Activated CD4-positive, alpha-beta memory T cell treated with anti-CD3 and anti-CD28 coated beads, Interleukin-2, amount 10 ng/mL, durations not matched to agents 7 days and 5 days (primary cell): ENCODE measurements at places on chromosomes 4 and X. TPM values are rescaled to one million over a fixed set of nuclear protein-coding genes. Genes with fewer than 3 reads are reported as not detected.

TASL gene
- 4.2 TPM for total RNA-seq

GPRASP1 gene
- total RNA-seq = 1.6 TPM

RPA4 gene
- total RNA-seq = 0.73 TPM

SORBS2 gene
- total RNA-seq = not detected

DNA sequence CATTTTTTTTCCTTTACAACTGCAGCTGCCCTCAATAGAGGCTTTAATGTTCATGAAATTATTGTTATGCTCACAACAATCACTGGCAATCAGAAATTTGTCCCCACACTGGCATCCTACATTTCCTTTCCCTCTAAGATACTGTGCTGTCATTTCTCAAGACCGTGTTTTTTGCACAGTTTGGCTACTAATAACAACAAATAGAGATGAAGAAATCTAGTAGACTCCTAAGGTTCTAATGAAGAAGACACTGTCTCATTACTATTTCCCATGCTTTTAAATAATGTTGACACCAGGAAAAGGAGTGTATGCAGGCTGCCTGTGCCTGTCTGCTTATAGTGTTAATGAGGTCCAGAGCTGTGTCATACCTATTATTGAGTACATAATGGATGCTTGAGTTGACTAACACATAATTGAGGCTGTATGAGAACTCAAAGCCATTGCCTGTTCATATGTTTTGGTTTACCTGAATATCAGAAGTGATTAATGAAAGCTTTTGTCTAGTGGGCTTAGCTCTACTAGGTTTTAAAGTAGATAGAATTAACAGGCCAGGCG, 1.5 kb upstream of the EIF4E start:
- peaks cover 23% of the 10 kb centered on the region for H3K36me3 ChIP-seq
- H3K27me3 ChIP-seq = no peaks in the 10 kb centered on the region
- peak overlapping the region; percentile 96 for H3K4me3 ChIP-seq
- DNase-seq = no peak
- peak overlapping the region; percentile 97 for H3K27ac ChIP-seq

DNA sequence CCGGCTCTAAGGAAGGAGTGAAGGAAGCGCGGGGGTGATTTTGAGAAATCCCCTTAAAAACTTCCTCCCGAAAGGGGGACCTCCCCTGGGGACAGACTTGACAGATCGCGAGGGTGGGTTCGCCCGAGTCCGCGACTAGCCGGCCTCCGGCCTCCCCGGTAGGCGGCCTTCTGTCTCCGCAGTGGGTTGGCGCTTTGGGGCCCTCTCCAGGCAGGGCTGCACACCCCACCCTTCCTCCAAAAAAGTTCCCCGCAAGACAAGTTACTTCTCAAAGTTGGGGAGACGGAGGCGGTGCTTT, 24.8 kb downstream of the HOPX start:
- peaks cover 40% of the 10 kb centered on the region for H3K36me3 ChIP-seq
- H3K27ac ChIP-seq = peak overlapping the region; percentile 80
- H3K4me1 ChIP-seq = peaks cover 52% of the 10 kb centered on the region
- peak overlapping the region; percentile 81 for H3K4me3 ChIP-seq
- DNase-seq = peak; percentile 77
- peaks cover 22% of the 10 kb centered on the region for H3K27me3 ChIP-seq

DNA sequence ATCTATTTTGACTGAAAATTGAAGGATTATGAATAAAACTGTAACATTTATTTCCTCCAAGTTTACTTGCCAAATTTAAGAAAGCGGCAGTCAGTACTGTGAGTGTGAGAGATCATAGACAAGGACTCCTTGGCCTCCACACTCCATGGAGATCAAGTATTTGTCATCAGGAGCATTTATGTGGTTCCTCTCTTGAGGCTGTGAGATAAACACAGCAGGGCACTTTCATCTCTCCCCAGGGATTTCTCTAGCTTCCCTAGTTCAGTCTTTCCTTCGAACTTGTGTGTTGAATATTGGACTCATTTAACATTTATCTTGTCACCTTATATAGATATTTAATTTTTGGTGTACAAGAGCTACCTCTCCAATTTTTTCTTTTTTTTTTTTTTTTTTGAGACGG, 40.8 kb downstream of the PDE5A start:
- H3K27ac ChIP-seq = no peak overlapping the region
- H3K27me3 ChIP-seq = peaks cover 2% of the 10 kb centered on the region
- H3K4me3 ChIP-seq = no peak overlapping the region
- no peak for DNase-seq
- H3K4me1 ChIP-seq = no peaks in the 10 kb centered on the region

DNA sequence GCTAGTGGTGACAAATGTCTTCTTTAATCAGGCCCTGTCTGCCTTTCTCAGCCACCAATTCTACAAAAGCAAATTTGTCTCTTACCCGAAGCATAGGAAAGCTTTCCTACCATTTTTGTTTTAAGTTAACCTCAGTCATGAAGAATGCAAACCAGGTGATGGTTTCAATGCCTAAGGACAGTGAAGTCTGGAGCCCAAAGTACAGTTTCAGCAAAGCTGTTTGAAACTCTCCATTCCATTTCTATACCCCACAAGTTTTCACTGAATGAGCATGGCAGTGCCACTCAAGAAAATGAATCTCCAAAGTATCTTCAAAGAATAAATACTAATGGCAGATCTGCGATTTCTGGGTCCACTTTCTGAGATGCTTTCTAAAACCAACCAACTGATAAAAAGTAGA, 23.9 kb downstream of the SRD5A3 start:
- H3K27ac ChIP-seq = no peak overlapping the region
- no peaks in the 10 kb centered on the region for H3K4me1 ChIP-seq
- DNase-seq = no peak
- no peaks in the 10 kb centered on the region for H3K36me3 ChIP-seq
- H3K4me3 ChIP-seq = no peak overlapping the region
- no peaks in the 10 kb centered on the region for H3K27me3 ChIP-seq

DNA sequence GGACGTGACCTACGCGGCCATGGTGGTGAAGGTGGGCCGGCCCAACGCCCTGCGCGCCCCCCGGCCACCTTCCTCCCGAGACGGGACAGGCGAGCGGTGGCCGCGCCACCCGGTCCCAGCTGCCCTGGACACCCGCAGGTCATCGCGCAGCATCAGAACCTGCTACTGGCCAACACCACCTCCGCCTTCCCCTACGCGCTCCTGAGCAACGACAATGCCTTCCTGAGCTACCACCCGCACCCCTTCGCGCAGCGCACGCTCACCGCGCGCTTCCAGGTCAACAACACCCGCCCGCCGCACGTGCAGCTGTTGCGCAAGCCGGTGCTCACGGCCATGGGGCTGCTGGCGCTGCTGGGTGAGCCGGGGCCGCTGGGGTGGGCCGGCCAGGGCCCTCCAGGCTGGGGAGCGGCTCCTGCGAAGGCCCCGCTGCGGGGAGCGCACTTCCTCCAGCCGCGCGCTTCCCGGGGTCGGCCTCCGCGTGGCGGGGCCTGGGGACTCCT, 9.0 kb upstream of the SLC26A1 start:
- H3K4me3 ChIP-seq = no peak overlapping the region
- no peak overlapping the region for H3K27ac ChIP-seq
- no peaks in the 10 kb centered on the region for H3K36me3 ChIP-seq
- H3K4me1 ChIP-seq = no peaks in the 10 kb centered on the region

DNA sequence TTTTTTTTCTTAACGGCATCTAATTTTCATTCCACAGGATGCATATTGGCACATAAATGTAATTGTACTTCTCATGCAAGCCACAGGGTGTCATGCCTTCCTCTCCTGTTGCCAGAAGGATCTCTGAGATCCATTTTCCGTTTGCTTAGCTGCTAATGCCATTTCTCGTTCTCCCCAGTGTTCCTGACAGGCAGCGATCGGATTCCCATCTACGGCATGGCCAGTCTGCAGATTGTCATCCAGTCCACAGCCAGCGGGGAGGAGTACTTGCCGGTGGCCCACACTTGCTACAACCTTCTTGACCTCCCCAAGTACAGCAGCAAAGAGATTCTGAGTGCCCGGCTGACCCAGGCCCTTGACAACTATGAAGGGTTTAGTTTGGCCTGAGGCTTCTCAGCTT, 8.9 kb upstream of the NAP1L5 start:
- no peak overlapping the region for H3K27ac ChIP-seq
- no peak for DNase-seq
- peaks cover 24% of the 10 kb centered on the region for H3K36me3 ChIP-seq
- H3K27me3 ChIP-seq = no peaks in the 10 kb centered on the region

DNA sequence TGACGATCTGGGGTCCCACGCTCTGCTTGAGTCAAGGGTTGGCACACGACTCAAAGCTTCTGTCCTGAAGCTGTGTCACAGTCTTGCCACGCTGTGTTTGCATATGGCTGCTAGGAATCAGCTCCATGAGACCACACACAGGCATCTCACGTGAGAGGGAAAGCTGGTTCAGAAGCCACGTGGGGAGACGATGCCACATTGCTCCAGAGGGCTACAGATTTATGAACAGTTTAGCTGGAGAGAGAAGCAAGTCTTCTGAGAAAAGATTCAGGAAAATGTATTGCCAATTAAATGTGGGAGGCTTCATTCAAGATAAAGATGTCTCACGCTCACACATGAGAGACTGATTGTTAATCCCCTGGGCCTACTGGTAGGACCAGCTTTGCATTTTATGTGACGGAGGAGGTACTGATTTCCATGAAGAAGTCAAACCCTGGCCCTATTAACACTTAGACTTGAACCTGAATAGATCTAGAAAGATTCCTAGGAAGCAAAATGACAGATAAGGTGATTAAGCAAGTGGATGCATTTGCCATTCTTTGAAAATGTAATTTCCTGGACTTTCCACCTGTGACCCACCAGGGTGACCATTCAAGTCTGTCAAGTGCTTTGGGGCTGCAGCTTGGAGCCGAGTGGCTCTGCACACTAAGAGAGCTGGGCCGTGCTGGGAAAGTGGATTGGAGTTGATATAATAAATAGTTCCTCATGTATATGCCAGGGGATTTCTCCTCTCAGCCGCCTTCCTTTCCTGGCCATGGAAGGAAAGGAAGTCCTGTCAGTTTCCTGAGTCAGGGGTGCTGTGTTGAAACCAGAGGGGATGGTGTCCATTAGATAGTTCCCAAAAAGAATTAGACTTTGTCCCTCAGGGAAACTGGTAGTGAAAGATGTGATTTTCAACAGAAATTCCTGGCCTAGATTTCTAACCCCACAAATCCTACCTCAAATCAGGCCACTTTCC, 29.0 kb downstream of the ENPP6 start:
- no peak overlapping the region for H3K27ac ChIP-seq
- H3K36me3 ChIP-seq = no peaks in the 10 kb centered on the region
- no peak for DNase-seq
- H3K4me1 ChIP-seq = no peaks in the 10 kb centered on the region
- H3K4me3 ChIP-seq = no peak overlapping the region
- peaks cover 29% of the 10 kb centered on the region for H3K27me3 ChIP-seq

DNA sequence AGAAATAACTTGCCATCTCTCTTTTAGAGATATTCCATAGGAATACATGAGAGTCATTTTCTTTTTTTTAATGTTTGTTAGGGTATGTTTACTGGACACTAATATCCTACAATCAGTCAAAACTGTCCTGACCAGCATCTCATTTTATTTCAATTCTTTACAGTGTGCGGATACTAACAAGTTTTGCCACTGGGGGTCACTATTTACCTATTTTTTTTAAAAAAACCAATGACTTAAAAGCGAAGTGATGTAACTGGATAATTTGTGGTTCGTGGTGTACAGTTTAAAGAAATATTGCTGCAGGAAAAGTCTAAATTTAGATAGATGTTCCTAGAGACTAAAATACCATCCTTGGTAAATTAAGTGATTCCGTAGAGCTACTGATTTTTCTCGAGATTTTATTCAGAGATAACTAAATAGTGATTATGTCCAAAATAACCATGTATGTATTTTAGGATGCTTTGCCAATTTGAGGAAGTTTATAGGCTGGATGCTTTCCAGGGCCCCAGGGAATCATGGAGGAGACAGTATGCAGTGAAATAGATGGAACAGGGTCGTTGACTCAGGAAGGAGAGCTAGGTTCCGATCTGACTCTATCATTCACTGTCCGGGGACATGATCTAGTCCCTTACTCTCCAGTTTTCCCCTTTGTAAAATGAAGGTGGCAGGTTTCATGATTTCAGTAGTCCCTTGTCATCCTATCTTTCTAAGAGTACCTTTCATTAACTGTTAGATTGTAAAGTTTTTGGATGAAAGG, 34.0 kb upstream of the GNPDA2 start:
- DNase-seq = no peak
- H3K36me3 ChIP-seq = no peaks in the 10 kb centered on the region
- no peaks in the 10 kb centered on the region for H3K4me1 ChIP-seq
- H3K27me3 ChIP-seq = peaks cover 7% of the 10 kb centered on the region
- no peak overlapping the region for H3K4me3 ChIP-seq
- H3K27ac ChIP-seq = no peak overlapping the region

DNA sequence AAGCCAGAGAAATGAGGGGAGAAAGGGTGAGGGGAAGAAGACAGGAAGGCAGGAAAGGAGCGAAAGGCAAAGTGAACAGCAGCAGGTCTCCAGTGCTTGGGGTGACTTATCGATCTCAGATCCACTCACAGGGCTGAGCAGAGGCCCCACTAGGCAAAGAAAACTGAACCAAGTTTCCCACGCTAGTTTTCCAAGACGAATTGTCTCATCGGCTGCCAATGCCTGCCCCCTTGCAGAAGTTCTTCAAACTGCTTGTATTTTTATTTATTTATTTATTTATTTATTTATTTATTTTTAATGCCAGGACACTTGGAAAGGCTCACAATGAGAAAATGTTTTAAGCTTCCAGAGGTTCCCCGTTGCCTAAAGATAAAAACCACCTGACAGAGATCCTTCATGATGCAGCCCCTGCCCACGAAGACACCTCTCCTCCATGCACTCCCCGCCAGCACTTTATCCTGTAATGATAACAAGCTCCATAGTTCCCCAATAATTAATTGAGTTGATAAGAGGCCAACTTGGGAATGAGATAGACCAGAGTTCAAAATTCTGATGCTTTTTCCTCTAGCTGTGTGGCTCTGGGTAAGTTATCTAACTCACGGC, 43.2 kb downstream of the QDPR start:
- no peaks in the 10 kb centered on the region for H3K27me3 ChIP-seq
- no peak overlapping the region for H3K27ac ChIP-seq
- no peak overlapping the region for H3K4me3 ChIP-seq
- H3K36me3 ChIP-seq = no peaks in the 10 kb centered on the region
- DNase-seq = no peak

GRCh38 chr4:42678512-42678911, 21.6 kb upstream of the ATP8A1 start:
- H3K36me3 ChIP-seq = no peaks in the 10 kb centered on the region
- H3K4me3 ChIP-seq = no peak overlapping the region

- peaks cover 5% of the 10 kb centered on the region for H3K27me3 ChIP-seq
- no peak for DNase-seq
- H3K4me1 ChIP-seq = no peaks in the 10 kb centered on the region
- no peak overlapping the region for H3K27ac ChIP-seq
- no peaks in the 10 kb centered on the region for H3K36me3 ChIP-seq
These were observed 66.0 kb upstream of the PHOX2B start for GRCh38 chr4:41814565-41814964.

GRCh38 chrX:135287266-135287823, 21.9 kb upstream of the ETDC start:
- DNase-seq = no peak
- no peaks in the 10 kb centered on the region for H3K4me1 ChIP-seq
- no peaks in the 10 kb centered on the region for H3K27me3 ChIP-seq
- H3K4me3 ChIP-seq = no peak overlapping the region
- peaks cover 35% of the 10 kb centered on the region for H3K36me3 ChIP-seq
